ENCODE measurements at places on chromosomes 11 and 22.

DNA sequence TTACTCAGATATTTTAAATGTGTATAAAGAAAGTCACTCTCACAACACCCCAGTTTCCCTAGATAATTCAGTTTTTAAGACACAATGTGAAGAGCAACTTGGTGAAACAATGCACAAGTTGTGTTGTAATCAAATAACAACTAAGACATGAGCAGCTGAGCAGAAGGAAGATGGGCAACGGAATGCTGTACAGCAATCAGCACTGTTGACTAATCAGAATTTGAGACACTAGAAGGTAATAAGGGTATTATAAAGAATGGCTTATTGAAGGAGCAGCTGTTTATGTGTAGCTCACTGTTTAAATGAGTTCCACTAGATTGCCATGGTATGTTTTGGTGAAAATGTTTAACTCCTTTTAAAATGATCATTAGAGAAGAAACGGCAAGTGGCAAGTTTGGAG, 60.1 kb downstream of the SOX6 start:
- DNase-seq, result no peak

- DNase-seq, result no peak
Measured at GRCh38 chr11:44759743-44760476, 33.1 kb downstream of the TSPAN18 start.

DNA sequence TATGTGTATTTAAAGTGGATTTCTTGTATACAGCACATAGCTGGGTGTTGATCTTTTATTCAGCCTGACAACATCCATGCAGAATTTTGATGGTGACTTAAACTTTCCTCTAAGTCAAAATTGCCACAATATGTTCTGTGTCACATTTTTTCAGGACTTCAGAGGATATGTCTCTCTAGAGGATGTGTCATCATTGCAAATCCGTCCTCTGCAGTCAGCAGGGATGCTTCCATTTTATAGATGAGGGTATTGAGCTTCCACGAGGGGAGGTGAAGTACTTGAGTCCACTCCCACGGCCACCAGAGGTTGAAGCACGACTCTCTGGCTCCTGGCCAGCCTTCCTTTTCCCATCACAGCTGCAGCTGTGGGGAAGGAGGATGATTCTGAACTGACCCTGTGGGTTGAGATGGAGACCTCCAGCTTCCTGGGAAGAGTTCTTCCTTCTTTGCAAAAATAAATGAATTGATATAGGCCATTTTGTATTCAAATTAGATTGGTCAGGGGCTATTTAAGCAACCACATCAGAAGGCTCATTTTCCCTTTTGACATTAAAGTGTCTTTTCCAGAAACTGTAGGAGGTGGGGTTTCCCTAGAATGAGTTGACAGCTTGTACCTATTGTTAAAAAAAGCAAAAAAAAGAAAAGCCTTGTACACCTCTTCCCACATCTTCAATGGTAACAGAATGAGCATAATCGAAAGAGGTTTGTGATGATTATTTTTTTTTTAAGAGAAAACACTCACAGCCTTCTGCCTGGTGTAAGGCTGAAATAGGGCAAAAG, 55.2 kb upstream of the MYEOV start:
- no peak for DNase-seq

DNA sequence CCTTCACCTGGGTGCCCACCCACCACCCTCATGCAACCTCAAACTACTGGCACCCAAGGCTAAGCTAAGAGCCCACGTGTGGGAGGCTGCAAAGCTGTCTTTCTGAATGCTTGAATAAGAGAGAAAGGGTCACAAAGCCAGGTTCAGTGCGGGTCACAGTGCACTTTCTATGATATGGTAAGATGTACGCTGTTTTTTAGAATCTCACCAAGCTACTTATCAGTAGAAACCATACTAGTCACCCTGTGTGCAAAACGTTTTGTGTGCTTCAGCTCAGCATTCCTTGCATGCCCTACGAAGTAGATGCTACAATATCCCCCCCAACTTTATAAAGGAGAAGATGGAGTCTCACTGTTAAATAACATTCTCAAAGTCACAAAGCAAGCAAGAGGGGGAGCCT, 14.9 kb downstream of the P2RX3 start:
- no peak for DNase-seq
